ENCODE measurements at places on chromosomes 5 and 9. TPM values are rescaled to one million over a fixed set of nuclear protein-coding genes. Genes with fewer than 3 reads are reported as not detected.

MARVELD2 gene
- total RNA-seq: 1.9 TPM

KIF12 gene
- 5.3 TPM for total RNA-seq

LPAR1 gene
- 0.53 TPM for total RNA-seq

KIF4B gene
- total RNA-seq: 0.23 TPM

SLC6A3 gene
- total RNA-seq: not detected

PPIC gene
- 57.3 TPM for total RNA-seq

MCIDAS gene
- total RNA-seq: not detected

MYOT gene
- total RNA-seq: not detected

GADD45G gene
- total RNA-seq: 0.35 TPM

ARSI gene
- total RNA-seq: 1.8 TPM

Measured in glomerular endothelial cell (primary cell).